Naive thymus-derived CD4-positive, alpha-beta T cell (primary cell): ENCODE measurements at places on chromosomes 13 and 19. TPM values are rescaled to one million over a fixed set of nuclear protein-coding genes. Genes with fewer than 3 reads are reported as not detected.

GRCh38 chr13:30410705-30411125 lies 11.6 kb upstream of the UBE2L5 start:
- H3K4me3 ChIP-seq, result no peak overlapping the region
- H3K27ac ChIP-seq, result no peak overlapping the region
- DNase-seq, result no peak
- H3K27me3 ChIP-seq, result no peaks in the 10 kb centered on the region
- H3K36me3 ChIP-seq, result no peaks in the 10 kb centered on the region

DNA sequence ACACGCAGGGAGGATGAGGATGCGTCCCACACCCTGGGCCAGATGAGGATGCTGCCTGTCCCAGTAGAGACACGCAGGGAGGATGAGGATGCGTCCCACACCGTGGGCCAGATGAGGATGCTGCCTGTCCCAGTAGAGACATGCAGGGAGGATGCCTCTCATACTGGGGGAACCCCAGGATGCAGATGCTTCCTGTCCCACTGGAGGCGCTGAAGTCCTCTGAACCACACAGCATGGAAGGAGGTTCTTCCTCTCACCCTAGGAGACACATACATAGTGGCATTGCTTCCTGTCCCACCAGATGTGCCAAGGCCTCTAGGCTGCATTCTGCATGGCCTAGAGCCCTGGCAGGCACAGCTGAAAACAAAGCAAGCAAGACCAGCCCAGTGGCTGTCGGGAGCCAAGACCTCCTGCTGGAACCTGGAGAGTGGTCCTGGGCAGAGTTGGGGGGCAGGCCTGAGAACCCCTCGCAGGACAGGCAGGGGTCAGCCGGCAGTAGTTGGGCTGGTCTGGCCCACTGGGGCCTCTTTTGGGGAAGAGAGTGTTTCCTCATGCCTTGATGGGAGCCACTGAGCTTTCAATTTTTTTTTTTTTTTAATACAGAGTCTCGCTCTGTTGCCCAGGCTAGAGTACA lies 4.3 kb downstream of the HPN start:
- H3K27me3 ChIP-seq, result no peaks in the 10 kb centered on the region
- no peak for DNase-seq
- no peak overlapping the region for H3K4me3 ChIP-seq
- H3K4me1 ChIP-seq, result peaks cover 13% of the 10 kb centered on the region
- no peak overlapping the region for H3K27ac ChIP-seq

GRCh38 chr13:108463340-108463739 lies 166.1 kb upstream of the MYO16 start:
- no peaks in the 10 kb centered on the region for H3K27me3 ChIP-seq
- DNase-seq, result no peak
- no peaks in the 10 kb centered on the region for H3K4me1 ChIP-seq
- H3K36me3 ChIP-seq, result no peaks in the 10 kb centered on the region
- H3K27ac ChIP-seq, result no peak overlapping the region
- H3K4me3 ChIP-seq, result no peak overlapping the region

LIM2 gene
- not detected for total RNA-seq

SHFL gene
- 67.8 TPM for total RNA-seq

IGLON5 gene
- not detected for total RNA-seq

DNA sequence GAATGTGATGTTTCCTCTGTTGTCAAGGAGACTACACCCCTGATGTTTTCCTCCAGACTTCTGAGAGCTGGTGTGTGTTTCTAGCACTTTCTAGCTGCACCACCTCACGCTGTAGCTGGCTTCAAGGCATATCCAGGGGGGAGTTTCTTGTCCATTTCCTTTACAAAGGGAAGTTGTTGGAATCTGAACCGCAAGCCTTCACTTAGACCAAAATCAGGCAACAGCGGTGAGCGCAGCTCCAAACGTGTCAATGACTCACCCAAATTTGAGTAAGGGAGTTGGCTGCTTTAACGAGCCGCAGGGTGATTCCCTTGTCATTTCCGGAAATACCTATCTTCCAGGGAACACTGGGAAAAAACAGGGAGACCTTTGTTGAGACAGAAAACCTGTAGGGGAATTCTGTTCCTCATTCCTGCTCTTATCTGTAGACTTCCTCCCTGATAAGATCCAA lies 2.5 kb downstream of the LDLR start:
- H3K27ac ChIP-seq, result peak overlapping the region; percentile 91
- DNase-seq, result peak; percentile 38
- no peaks in the 10 kb centered on the region for H3K27me3 ChIP-seq
- H3K4me1 ChIP-seq, result peaks cover 38% of the 10 kb centered on the region

- no peak overlapping the region for H3K27ac ChIP-seq
- no peak overlapping the region for H3K4me3 ChIP-seq
- no peaks in the 10 kb centered on the region for H3K27me3 ChIP-seq
- H3K4me1 ChIP-seq, result no peaks in the 10 kb centered on the region
- DNase-seq, result no peak
Measured at GRCh38 chr13:79413521-79413920, 7.5 kb upstream of the RBM26 start.
